Cardiac ventricle fibroblast (primary cell): ENCODE measurements at places on chromosomes 13 and 19. TPM values are rescaled to one million over a fixed set of nuclear protein-coding genes. Genes with fewer than 3 reads are reported as not detected.

The LILRA1 gene
- not detected in 2 replicates for total RNA-seq

The IGFL1 gene
- not detected in 2 replicates for total RNA-seq

The ARL11 gene
- total RNA-seq = not detected in 2 replicates

The F2RL3 gene
- 0.69 and 0.88 TPM in 2 replicates for total RNA-seq

The PRR22 gene
- total RNA-seq = 0.37 and 0.98 TPM in 2 replicates

The ATP8B3 gene
- total RNA-seq = 3.2 and 3.3 TPM in 2 replicates

The ATP4A gene
- not detected in 2 replicates for total RNA-seq

The LRRC63 gene
- not detected in 2 replicates for total RNA-seq

The TNNT1 gene
- not detected in 2 replicates for total RNA-seq

The IFNL1 gene
- not detected in 2 replicates for total RNA-seq

The KLK15 gene
- not detected in 2 replicates for total RNA-seq

The MUC16 gene
- total RNA-seq = not detected in 2 replicates

The IGFL3 gene
- not detected in 2 replicates for total RNA-seq

The LRRC8E gene
- 4.1 and 4.6 TPM in 2 replicates for total RNA-seq

The THOP1 gene
- total RNA-seq = 33.2 and 41.6 TPM in 2 replicates

The ITPKC gene
- total RNA-seq = 30.0 and 30.8 TPM in 2 replicates

The ATP1A3 gene
- 0.05 TPM in 1 of 2 replicates, not detected in the other for total RNA-seq

The SDHAF1 gene
- total RNA-seq = 31.5 and 37.5 TPM in 2 replicates

The CYP2F1 gene
- not detected in 2 replicates for total RNA-seq

The TJP3 gene
- total RNA-seq = not detected in 2 replicates

The HSH2D gene
- not detected in 2 replicates for total RNA-seq

The PBX4 gene
- not detected in 2 replicates for total RNA-seq

The SPINT2 gene
- total RNA-seq = not detected in 2 replicates

The MBOAT7 gene
- total RNA-seq = 146 and 153 TPM in 2 replicates

The TUBA3C gene
- total RNA-seq = not detected in 2 replicates

The ZNF221 gene
- 7.6 and 10.6 TPM in 2 replicates for total RNA-seq

The C19orf73 gene
- 0.25 and 2.7 TPM in 2 replicates for total RNA-seq

The ZBTB32 gene
- not detected in 2 replicates for total RNA-seq

The ZNF486 gene
- 3.7 and 5.9 TPM in 2 replicates for total RNA-seq

The FXYD3 gene
- not detected in 2 replicates for total RNA-seq

The ZNF792 gene
- total RNA-seq = 2.9 and 5.4 TPM in 2 replicates

The FCAR gene
- not detected in 2 replicates for total RNA-seq

The CCNA1 gene
- 0.37 and 1.0 TPM in 2 replicates for total RNA-seq

The FBXO17 gene
- 35.4 and 36.2 TPM in 2 replicates for total RNA-seq

The ZNF578 gene
- total RNA-seq = 3.2 and 4.7 TPM in 2 replicates

The MAP4K1 gene
- not detected in 2 replicates for total RNA-seq

The LILRB1 gene
- total RNA-seq = not detected in 2 replicates

The ANGPTL4 gene
- 112 and 127 TPM in 2 replicates for total RNA-seq

The ZNF444 gene
- 19.9 and 28.7 TPM in 2 replicates for total RNA-seq

The RFPL4AL1 gene
- not detected in 2 replicates for total RNA-seq

The ZNF224 gene
- 8.3 and 20.1 TPM in 2 replicates for total RNA-seq

The TINCR gene
- total RNA-seq = not detected in 2 replicates

The DAND5 gene
- not detected in 2 replicates for total RNA-seq

The TMEM86B gene
- 0.44 and 0.73 TPM in 2 replicates for total RNA-seq

The ONECUT3 gene
- not detected in 2 replicates for total RNA-seq

The ZNF99 gene
- not detected in 2 replicates for total RNA-seq

The ZNF723 gene
- not detected in 2 replicates for total RNA-seq

The CGB5 gene
- not detected in 2 replicates for total RNA-seq

The KLK4 gene
- total RNA-seq = not detected in 2 replicates

The FPR1 gene
- 0.44 TPM in 1 of 2 replicates, not detected in the other for total RNA-seq

The TEX101 gene
- total RNA-seq = not detected in 2 replicates

The ZNF667 gene
- 6.2 and 8.8 TPM in 2 replicates for total RNA-seq

The DZIP1 gene
- 30.5 and 47.3 TPM in 2 replicates for total RNA-seq
